ENCODE measurements at places on chromosomes 12 and 14. TPM values are rescaled to one million over a fixed set of nuclear protein-coding genes. Genes with fewer than 3 reads are reported as not detected.

Gene SLC4A8
- total RNA-seq: 9.2 TPM

Gene ASPG
- 1.4 TPM for total RNA-seq

DNA sequence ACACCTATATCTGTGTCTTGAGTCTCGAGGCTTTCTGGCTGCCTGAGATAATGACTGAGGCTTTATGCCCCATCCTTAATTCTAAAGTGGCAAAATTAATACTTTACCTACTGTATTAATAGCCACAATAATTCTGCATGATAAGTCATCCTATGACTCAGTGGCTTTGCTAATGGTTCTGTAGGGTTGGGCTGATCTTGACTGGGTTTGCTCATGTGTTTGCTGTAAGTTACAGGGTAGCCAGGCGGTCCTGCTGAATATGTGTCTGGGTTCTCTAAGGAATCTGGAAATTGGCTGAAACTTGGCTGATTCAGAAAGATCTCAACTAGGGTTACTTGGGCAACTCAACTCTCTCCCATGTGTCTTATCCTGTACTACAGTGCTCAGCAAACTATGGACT lies 21.7 kb downstream of the MGST1 start:
- DNase-seq: no peak

DNA sequence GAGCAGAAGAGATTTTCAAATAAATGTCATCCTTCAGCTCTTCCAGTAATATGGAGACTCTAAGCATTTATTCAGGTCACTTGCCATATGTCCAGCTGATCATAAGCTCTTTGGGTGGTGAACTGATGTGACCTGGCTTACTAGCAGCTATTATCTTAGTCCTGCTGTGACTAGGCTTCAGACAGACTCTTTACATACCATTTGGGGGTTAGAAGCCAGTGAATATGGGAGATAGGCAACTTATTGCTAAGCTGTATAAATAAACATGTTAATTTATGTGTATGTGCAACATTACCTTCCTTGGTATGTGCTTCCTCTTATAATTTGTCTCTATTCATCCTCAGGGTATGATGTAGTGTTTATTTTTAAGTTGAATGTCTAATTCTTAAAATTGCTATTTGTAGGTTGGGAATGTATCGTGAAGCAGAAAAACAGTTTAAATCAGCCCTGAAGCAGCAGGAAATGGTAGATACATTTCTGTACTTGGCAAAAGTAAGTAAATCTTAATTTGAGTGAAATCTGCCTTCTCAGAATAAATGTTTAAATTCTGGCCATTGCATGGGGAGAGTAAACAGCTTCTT lies 32.4 kb downstream of the TTC8 start:
- no peak for DNase-seq
